Mesothelial cell of epicardium (in vitro differentiated cells): ENCODE measurements at places on chromosomes 13 and 19. TPM values are rescaled to one million over a fixed set of nuclear protein-coding genes. Genes with fewer than 3 reads are reported as not detected.

Gene TYROBP
- not detected in 3 replicates for total RNA-seq

Gene FXYD5
- 23.1 to 27.0 TPM (median 24.7 TPM) in 3 replicates for total RNA-seq

DNA sequence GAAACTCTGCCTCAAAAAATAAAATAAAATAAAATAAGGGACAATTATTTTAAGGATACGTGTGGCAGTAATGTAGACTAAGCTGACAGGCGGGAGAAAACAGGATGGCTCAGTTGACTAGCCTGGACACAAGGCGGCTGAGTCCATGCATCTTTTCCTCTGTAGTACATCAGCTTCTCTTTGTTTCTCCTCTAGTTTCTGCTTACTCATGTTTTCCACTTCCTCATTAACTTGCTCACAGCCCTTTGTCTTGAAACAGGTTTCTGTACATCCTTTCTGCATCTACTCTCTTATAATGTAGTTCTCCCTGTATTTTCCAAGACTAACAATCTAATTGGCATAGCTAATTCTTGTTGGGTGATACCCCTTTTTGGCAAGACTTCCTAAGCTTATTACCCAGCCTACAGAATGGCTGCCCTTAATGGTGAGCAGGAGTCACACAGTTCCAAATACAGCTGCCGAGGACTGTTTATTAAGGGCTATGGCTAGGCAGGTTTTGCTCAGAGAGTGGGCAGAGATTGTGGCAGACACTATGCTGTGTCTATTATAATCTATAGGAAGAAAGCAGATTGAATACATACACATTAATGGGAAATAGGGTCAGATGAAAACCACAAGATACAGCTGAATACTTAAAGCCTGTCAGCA is 58.7 kb upstream of the KLF5 start:
- no peak for DNase-seq

GRCh38 chr13:80251403-80251802 is 89.5 kb downstream of the SPRY2 start:
- DNase-seq: no peak
